ENCODE measurements at places on chromosomes 1 and 21. TPM values are rescaled to one million over a fixed set of nuclear protein-coding genes. Genes with fewer than 3 reads are reported as not detected.

Gene S100A8
- not detected for total RNA-seq

Gene CLCNKB
- total RNA-seq, result 0.10 TPM

Gene SPRR2F
- not detected for total RNA-seq

Gene S100A5
- total RNA-seq, result 1.3 TPM

Gene RGS1
- not detected for total RNA-seq

Gene FCRL4
- total RNA-seq, result not detected

Gene SPRR2E
- total RNA-seq, result not detected

Gene CLCA1
- not detected for total RNA-seq

Gene CTSS
- 15.2 TPM for total RNA-seq

Gene PRRX1
- 0.02 TPM for total RNA-seq

Gene TPTE
- total RNA-seq, result not detected

Gene TMEM269
- 0.08 TPM for total RNA-seq

Gene KCNJ10
- not detected for total RNA-seq

Gene HS2ST1
- 10.5 TPM for total RNA-seq

Gene NCMAP
- 0.06 TPM for total RNA-seq

Gene IFI44L
- total RNA-seq, result not detected

Gene CFAP141
- not detected for total RNA-seq

Gene ZBED6
- total RNA-seq, result 2.9 TPM

Gene FOXO6
- total RNA-seq, result 0.49 TPM

Gene PTCH2
- 0.18 TPM for total RNA-seq

Gene PDE9A
- total RNA-seq, result 1.6 TPM

Gene FMO1
- not detected for total RNA-seq

Gene EVI5
- total RNA-seq, result 6.9 TPM

Gene CAPN9
- not detected for total RNA-seq

Gene SYNC
- 17.7 TPM for total RNA-seq

All from A549 treated with GW870086 at 1 μM for 4 hours (cell line).